ENCODE measurements at places on chromosomes 2 and 18.

DNA sequence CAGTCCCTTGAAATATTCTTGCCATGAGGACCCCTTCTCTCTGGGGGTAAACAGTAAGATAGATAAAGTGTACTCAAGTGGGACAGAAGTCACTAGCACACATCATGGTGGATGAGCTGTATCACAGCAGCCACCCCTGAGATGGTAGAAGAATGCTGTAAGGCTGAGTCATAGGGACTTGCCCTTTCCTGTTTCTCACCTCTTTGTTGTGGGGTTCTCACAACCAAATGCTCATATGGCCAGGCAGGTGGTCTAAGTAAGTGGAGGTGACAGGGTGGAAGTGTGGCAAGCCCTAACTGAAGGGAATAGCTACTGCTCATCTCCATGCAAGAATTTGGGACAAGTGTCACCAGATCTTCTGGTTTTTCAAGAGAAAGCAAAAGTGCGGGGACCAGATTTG is 202.7 kb upstream of the SLC14A2 start:
- no peak for DNase-seq

- no peak for DNase-seq
Observed at GRCh38 chr2:183070942-183071844, 7.4 kb upstream of the DUSP19 start.

DNA sequence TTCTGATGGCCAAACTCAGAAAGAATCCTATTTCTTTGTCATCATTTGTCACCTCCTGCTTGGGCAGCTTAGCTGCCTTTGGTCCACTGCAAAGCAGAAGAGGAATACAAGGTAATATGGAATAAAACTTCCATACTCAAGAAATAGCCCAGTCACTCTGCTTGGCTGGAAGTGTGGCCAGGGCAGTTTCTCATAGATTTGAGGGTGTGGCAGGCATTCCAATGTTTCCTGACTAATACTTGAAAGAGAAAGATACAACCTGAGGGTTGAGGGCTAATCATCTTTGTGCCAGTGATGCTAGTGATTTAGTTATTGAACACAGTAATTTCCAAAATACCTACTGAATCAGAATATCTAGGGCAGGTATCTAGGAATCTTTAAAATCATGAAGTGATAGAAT is 83.1 kb downstream of the FAM161A start:
- no peak for DNase-seq

GRCh38 chr18:8153887-8154583 is 455.2 kb upstream of the RAB12 start:
- DNase-seq, result no peak

DNA sequence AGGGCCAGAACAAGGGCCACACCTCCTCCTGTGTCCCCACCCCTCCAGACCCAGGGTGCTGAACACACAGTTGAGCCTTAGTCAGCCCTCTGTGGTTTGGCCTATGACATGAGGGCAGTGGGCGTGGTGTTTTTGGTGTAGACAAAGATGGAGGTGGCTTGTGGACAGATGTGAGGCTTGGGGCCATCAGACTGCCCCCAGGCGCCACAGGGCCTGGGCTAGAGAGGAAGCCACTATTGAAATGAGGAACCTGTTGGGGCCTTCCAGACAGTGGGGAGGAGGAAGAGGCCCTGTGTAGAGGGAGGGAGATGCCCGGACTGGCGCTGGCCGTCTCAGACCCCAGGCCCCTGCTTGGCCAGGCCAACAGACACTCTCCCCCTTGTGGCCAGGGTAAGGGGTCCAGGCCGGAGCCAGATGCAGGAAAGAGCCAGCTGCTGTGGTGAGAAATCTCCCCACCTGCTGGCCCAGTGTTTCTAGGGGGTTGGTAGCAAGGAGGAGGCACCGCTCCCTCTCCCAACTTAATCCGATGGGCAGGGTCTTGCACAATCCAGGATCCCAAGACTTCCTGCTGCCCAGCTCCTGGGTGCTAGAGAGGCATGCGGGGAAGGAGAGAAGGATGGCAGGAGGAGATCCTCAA is 53.8 kb downstream of the SMAD7 start:
- no peak for DNase-seq

DNA sequence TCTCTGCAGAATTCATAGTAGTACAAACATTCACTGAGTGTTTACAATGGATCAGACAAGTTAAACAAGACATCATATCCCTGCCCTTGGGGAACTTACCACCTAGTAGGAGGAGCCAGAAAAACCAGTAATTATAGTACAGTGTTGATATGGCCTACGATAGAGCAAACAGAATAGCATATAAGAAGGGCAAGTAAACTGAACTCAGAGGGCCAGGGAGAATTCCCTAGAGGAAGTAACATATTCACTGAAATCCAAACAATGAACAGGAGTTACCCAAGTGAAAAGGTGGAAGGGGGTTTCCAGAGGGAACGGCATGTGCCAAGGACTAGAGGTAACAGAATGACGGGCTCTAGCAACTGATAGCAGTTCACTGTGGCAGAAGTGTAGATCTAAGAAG is 34.1 kb downstream of the NHEJ1 start:
- DNase-seq, result no peak

DNA sequence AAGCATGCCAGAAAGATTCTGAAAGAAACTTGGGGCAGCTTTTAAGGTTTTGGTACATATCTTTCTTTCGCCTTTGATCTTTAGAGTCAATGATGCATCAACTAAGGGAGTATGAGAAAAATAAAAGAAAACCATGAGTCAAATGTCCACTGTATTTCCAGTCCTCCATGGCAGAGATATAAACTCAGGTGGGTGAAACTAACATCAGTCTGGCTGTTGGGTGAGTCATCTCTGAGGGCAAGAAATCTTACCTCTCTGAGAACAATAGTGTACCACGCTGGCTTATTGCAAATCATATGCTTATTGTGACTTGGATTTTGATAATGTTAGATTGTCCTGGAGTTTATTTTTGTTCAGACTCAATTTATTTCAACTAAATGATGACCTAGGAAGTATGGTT is 521.0 kb downstream of the PLCL1 start:
- no peak for DNase-seq

DNA sequence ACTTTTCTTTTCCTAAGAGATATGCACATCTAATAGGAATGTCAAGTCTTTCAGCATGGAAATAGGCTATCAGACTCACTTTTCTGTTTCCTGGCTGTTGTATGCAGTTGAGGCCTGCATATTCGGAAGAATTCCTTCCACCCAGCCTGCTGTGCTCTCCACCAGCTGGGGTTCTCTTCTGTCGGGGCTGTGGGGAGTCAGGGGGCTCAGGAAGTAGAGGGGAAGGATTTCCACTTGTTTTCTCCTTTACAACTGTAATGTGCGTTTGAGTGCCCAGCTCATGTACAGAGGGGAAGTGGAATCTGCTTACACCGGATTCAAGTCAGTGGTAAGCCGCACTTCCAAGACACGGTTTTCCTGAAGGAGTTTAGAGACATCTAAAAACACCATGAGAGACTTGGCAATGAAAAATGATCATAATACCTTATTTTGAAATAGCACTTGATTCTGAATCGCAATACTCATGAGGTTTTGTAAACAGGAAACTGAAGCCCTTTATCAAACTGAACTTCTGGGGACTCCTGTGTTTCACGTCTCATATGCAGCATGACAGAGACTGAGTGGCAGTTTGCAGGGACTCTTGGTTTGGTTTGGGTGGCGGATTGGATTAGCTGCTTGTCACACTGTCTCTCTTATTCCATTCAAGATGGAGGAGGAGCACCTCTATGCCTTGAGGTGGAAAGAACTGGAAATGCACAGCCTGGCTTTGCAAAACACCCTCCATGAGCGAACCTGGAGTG is 90.4 kb downstream of the MTCL1 start:
- no peak for DNase-seq

DNA sequence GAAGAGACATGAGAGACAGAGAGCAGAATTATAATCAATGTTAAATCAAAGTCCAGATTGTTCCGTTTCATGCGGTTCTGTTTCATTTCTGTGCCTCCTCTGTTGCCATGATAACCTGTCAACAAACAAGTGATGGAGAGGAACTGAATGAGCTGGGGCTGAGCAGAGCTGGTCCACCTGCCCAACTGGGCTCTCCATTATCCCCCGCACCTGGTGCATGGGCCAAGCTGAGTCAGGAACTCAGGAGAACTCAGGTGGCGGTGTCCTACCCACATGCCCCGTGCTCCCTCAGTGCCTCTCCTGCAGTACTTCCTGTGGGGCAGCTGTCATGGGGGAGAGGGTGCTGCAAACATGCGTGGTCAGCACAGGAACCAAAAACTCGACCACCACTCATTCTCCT is 178.8 kb downstream of the TTC32 start:
- DNase-seq, result no peak

GRCh38 chr2:237538001-237538720 is 28.2 kb upstream of the PRLH start:
- DNase-seq, result no peak

- DNase-seq, result no peak
Observed at GRCh38 chr2:100991404-100991773, 10.7 kb upstream of the RPL31 start.

- DNase-seq, result no peak
Observed at GRCh38 chr2:216373896-216374295, 1.6 kb upstream of the MARCHF4 start.

GRCh38 chr2:23673830-23674679 is 252.9 kb downstream of the ATAD2B start:
- peak; percentile 47 for DNase-seq

DNA sequence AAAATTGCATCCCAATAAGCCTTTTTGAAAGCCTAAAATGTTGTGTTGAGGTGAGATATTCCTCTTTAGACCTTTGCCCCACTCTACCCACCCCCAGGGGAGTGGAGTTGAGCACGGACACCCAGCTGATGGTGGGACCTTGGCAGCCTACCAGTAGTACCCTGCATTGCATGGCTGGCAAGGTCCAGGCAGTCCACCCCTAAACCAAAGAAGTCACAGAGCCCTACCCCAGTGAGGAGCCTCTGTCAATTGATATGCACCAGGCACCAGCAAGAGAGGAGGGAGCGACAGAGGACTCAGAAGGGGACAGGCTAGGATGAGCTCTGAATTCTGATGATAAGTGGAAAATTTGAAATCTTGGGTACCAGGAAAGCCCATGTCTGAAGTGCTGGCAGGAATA is 38.6 kb downstream of the MARCO start:
- no peak for DNase-seq

DNA sequence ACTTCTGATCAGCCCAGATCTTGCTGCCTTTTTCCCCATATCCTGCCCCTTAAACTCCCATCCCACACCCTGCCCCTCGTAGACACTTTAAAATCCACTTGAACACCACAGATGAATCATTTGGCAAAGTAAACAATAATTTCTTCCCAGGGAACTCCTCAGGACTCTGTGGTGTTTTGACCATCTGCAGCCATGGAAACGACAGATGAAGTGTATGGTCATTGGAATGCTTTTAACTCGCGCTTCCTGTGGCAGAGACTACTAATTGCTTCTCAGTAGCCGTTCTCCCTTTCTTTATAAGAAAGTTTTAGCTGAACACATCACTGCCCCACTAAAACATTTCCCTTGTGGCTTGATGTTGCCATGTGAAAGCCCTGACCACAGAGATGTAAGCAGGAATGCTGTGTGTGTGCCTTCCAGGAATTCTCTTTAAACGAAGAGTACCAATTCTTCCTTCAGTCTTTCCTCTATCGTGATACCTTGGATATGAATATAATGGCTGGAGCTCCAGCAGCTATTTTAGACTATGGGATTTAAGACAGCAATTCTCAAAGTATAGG is 92.7 kb upstream of the PARD3B start:
- DNase-seq, result no peak

GRCh38 chr2:10930721-10931516 is 19.2 kb downstream of the KCNF1 start:
- DNase-seq, result no peak

GRCh38 chr2:138707392-138708074 is 72.7 kb downstream of the NXPH2 start:
- no peak for DNase-seq

GRCh38 chr2:110216803-110217202 is 4.5 kb upstream of the MTLN start:
- DNase-seq, result no peak

DNA sequence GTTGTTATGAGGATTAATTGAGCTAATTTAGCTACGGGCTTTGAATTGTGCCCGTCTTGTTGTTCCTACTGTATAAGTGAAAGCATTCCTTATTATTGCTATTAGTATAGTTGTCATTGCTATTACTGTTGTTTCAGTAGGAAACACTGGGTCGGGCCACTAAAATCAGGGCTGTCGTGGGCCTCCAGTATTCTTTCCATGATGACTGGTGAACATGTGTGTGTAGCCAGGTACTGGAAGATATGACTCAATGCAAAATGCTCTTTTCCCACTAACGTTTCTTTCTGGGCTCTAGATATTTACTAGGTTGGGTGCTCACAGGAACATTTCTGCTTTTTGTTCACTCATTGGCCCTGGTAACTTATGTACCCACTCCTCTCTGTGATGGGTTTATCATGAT is 4.9 kb downstream of the TTL start:
- no peak for DNase-seq

DNA sequence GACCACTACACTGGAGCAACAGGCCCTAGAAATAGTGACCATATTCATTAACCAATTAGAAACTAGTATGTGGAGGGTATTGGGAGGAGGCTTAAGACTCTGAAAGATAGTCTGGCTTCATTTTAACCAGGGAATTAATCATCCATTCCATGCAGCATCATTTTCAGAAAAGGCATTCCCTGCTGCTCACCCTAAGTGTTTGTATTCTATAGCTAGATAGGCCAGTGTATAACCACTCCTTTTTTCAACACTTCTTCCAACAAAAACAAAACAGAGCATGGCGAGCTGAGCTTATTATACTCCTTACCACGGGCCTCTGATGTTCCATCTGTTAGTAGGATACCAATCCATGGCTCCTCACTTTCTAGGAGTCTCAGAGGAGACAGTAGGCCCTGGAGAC is 112.0 kb upstream of the PKDCC start:
- no peak for DNase-seq

DNA sequence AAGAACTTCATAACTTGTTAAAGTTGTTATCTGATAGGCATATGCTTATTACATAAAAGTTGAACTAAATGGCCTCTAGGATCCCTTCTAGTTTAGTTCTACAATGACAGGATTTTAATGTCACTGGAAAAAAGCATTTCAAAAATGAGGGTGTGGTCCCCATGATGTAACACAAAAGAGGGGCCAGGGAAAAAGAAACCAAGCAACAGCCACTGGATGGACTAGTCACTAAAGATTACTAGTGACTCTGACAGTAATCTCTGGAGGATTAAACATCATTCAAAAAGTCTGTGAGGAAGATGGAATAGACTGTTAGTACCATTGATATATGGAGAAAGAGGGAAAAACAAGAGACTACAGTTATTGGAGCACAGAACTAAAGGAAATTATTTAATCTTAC is 22.6 kb downstream of the SEPTIN10 start:
- no peak for DNase-seq

DNA sequence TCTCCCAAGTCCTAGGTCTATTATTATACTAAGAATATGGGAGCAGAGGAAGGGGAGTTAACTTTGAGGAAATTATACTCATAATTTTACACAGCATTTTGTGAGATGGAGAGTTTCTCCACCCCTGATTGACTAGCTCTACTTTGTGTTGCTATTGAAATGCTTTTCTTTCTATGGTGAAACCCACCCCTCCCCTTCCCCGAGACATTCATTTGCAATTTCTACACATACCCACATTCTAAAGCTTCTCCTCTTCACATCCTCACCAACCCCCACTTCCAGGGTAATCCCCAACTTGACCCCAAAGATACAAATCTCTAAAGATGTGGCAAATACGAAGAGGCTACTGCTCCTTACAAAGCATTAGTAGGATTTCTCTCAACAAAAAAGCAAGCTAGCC is 992.2 kb downstream of the BCL11A start:
- DNase-seq, result no peak

Data from activated CD8-positive, alpha-beta T cell treated with anti-CD3 and anti-CD28 coated beads, Interleukin-2, amount 10 ng/mL, durations not matched to agents 7 days and 5 days (primary cell).